ENCODE measurements at places on chromosomes 5 and 9.

- no peak for DNase-seq
Measured at GRCh38 chr9:117458066-117458465, 43.2 kb upstream of the ASTN2 start.

- peak; percentile 35 for DNase-seq
Measured at GRCh38 chr5:34914671-34915138, 599 bp downstream of the RAD1 start.

DNA sequence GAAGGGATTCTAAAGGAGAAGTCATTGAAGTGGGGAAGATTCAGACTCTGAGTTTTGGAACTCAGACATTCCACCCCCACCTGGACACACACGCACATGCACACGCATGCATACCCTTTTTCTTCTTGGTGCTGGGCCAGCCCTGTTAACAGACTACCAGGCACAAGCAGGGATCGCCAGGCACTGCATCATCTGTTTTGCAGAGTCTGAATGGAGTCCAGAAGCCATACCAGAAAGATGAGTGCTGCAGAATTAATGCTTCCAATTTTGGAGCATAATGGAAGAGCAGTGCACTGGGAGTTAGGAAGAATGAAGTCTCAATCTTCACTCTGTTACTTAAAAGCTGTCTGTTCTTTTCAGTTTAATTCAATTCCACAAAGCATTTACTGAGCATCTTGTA is 95.5 kb downstream of the PDE8B start:
- DNase-seq = no peak

- no peak for DNase-seq
Measured at GRCh38 chr5:154701181-154701580, 54.0 kb upstream of the LARP1 start.

GRCh38 chr9:125732562-125732961 is 14.6 kb upstream of the PBX3 start:
- DNase-seq = no peak

DNA sequence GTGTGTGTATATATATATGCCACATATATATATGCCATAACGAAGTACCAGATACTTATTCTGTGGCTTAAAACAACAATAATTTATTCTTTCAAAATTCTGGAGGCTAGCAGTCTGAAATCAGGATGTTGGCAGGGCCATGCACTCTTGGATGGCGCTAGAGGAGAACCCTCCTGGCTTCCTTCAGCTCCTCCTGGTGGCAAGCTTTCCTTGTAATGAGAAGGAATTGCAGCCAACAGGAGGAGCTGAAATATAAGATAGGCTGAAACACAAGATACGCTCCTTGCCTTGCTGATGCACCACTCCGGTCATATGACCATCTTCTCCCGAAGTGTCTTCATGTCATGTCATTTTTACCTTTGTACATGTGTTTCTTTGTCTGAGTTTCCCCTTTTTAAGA is 368.1 kb upstream of the CTNND2 start:
- no peak for DNase-seq

GRCh38 chr5:120388016-120388781 is 75.9 kb upstream of the PRR16 start:
- no peak for DNase-seq

GRCh38 chr9:63817622-63818518 is 1467.1 kb downstream of the FOXD4L5 start:
- DNase-seq = peak; percentile 48

GRCh38 chr5:52910071-52910470 is 79.1 kb upstream of the ITGA2 start:
- DNase-seq = no peak

GRCh38 chr5:132065351-132065937 is 5.0 kb downstream of the IL3 start:
- peak; percentile 49 for DNase-seq

DNA sequence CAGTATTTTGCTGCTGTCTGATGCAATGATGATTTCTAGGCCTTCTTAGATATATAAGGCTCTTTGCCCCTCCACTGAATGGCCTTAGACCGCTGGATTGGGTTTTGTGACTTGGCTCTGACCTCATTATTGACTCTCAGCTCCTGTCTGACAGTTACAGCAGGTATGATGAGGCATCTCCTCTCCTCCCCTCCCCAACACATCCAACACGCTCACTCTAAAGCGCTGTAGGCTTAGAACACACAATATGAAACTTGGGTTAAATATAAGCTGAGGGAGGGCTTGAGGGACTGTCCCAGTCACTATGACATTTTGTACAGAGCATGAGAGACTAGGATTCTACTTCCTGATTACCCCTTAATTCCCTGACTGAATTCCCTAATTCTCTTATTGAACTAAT is 18.8 kb upstream of the CER1 start:
- DNase-seq = no peak

DNA sequence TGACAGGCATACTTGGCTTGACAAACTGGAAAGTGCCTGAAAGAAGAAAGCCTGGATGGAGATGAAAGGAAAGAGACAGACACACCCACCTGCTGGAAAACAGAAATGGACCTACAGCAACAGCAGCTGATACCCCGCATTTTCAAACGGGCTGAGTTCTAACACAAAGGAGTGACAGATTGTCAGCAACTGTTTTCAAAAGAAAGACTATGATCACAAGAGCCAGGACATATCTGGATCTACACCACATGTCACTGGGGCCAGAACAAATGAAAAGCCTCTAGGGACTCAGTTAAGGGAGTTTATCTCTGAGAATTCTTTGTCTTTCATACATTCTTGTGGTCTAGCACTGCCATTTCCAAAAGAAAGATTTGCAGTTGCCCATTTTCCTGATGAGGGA is 24.1 kb upstream of the FST start:
- DNase-seq = no peak

GRCh38 chr9:4796988-4797853 is 4.5 kb downstream of the RCL1 start:
- DNase-seq = peak; percentile 33

GRCh38 chr5:148897842-148898241 is 71.4 kb downstream of the ADRB2 start:
- no peak for DNase-seq

- DNase-seq = no peak
Measured at GRCh38 chr9:94799578-94800264, 73.2 kb downstream of the AOPEP start.

GRCh38 chr5:160398806-160399205 is 1.0 kb downstream of the FAM200C start:
- no peak for DNase-seq

DNA sequence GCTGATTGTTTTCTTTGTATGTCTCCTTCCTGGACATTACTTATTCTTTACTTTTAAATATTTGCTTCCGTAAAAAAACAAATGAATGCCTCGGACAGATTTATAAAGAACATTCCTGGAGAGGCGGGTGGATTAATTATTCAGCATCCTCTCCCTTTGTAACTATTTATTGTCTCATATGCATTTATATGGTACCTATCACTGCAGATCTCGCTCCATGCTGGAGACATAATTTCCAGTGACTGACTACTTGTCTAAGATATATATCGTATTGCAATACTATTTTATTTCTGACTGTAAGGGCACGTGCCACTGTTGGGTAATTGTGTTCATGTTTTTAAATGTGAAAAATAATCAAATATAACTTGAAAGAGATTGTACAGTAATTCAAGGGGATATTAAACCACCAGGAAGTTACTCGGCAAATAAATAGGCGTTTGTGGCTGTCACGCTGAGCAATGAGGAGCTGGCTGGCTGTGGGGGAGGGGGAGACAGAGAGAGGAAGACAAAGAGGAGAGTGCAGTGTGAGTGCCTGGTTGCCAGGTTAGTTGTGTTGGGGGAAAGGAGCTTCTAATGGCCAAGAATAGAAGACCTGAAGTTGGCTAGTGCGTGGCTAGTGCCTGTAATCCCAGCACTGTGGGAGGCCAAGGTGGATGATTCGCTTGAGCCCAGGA is 131.8 kb upstream of the GABRP start:
- DNase-seq = no peak

DNA sequence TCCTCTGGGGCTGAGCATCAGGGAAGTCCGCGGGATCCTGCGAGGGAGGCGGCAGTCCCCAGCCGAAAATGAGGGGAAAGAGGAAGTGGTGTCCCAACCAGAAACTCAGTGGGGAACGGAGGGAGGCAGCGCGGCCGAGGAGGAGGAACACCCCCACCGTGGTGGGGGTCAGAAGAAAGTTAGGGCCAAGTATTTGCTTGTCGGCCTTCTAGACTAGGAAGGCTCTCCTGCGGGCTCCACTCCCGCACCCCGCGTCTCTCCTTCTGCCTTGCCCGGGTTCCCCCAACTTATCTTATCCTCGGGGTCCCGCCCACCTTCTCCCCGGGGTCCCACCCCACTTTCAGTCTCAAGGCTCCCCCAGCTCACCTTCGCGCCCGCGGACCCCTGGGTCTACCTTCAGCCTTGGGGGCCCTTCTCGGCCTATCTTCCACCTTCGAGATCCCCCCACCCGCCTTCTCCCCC is 557 bp upstream of the PHF2 start:
- DNase-seq = peak; percentile 63

GRCh38 chr5:28862137-28862859 is 1823.9 kb upstream of the CDH9 start:
- no peak for DNase-seq

- DNase-seq = no peak
Measured at GRCh38 chr9:111531716-111532115, 6.7 kb downstream of the ZNF483 start.

- no peak for DNase-seq
Measured at GRCh38 chr9:86079865-86080469, 19.4 kb downstream of the GOLM1 start.

DNA sequence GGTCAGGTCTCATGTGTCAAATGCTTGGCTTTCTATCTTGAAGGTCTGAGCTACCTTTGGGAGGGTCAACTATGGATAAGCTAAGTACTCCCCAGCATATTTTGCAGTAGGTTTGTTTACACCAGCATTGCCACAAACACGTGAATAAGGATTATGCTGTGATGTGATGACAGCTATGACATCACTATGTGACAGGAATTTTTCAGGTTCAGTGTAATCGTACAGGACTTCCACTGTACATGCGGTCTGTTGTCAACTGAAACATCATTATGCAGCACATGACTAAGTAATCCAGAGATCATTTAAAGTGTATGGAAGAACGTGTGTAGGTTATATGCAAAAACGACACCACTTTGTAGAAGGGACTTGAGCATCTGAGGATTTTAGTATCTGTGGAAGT is 104.0 kb downstream of the FSTL4 start:
- DNase-seq = no peak

DNA sequence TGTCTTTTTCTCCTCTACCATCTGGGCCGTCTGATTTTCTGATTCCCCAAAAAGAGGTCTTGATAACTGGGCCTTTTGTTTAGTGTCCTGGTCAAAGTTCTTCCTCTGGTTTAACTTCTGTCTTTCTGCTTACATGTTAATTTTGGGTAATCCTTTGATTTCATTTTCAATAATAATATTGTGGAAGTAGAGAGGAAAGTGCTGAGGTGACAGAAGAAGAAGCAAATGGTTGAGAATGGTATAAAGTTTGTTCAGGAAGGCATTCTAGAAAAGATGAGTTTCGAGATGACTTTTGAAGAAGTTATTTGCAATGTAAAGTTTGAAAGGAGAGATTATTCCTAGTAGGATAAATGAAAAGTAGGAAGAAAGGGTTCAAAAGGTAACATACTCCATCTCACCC is 118.1 kb downstream of the UNC13B start:
- DNase-seq = no peak

DNA sequence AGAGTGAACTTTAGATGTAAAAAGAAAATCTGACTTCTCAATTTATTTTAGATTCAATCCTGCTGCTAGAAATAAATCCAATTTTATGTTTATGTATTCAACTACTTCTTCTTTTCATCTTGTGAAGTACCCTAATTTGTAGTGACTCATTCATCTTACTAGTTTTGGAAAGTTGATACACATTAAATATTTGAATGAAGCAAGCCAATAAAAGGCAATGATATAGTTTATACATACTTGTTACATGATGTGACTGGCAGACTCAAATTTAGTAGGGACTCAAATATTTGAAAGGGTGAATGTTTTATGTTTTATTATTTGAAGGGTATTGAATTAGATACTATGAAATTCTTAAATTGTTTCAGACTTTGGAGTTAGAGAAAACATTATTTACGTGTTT is 34.7 kb downstream of the CSNK1G3 start:
- no peak for DNase-seq
